ENCODE measurements at places on chromosomes 3 and 15.

DNA sequence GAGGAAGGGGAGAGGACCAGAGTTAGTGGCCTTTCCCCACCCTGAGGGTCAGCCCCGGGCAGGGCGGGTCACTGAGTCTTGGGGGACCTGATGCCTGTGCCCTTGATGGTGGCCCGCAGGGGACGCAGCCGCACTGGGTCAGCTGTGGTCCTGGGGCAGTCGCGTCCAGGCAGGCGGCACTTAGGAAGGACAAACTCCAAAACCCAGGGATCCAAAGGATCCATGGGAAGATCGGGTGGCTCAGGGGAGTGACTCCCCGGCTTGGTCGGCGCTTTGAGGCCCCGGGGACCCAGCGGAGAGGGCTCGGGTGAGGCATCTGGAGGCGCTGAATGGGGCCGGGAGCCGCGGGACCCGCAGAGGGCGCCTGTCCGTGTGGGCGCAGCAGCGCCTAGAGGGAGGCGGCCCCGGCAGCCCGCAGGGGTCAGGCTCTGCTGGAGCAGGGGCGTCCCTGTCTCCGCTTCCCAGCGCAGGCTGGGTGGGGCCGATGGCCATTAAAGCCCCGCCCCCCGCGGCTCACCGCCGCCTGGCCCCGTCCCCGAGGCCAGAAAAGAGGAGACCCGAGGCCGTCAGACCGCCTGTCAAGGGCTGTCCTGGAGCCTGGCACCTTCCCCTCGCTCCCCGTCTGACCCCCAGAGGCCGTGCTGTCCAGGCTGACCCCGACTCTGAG, 17.5 kb downstream of the CIDEC start:
- peak; percentile 14 for DNase-seq

- no peak for DNase-seq
Observed at GRCh38 chr3:148847351-148847750, 17.7 kb upstream of the CPA3 start.

DNA sequence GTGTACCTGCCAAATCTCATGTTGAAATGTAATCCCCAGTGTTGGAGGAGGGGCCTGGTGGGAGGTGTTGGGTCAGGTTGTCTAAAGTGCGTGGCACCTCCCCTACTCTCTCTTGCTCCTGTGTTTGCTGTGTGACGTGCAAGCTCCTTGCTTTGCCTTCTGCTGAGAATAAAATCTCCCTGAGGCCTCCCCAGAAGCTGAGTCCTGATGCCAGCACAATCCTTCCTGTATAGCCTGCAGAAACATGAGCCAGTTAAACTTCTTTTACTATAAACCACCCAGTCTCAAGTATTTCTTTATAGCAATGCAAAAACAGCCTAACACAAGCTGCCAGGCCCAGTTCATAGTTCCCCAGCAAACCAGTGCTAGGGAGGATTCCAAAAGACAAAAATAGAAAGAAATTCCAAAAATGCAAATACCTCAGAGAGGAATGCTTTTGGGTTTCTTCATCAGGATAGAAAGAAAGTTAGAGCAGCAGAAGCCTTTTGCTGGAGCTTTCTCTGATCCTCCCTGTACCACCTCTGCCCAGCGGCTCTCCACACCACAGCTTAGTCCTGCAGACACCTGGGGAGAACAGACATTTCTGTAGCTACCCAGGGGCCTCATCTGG, 25.9 kb upstream of the CDV3 start:
- DNase-seq: no peak

GRCh38 chr3:161823910-161824309, 327.3 kb downstream of the OTOL1 start:
- DNase-seq: no peak

DNA sequence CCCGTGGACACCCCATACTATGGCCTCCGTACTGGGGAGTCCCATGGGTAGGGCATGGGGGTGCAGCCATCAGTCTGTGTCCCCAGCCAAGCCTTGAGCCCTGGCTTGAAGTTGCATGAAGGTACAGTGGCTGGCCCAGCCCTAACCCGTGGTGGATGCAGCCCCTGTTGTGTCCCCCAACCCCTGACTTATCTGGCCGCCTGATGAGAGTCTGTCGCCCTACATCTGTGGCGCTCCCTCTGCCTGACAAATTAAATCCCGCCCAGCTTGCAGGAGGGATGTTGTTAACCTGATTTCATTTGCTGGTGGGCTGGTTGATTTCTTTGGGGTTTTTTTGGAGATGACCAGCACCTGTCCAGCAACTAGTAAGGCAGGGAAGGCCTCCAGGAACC, 186.1 kb downstream of the APBA2 start:
- no peak for DNase-seq

DNA sequence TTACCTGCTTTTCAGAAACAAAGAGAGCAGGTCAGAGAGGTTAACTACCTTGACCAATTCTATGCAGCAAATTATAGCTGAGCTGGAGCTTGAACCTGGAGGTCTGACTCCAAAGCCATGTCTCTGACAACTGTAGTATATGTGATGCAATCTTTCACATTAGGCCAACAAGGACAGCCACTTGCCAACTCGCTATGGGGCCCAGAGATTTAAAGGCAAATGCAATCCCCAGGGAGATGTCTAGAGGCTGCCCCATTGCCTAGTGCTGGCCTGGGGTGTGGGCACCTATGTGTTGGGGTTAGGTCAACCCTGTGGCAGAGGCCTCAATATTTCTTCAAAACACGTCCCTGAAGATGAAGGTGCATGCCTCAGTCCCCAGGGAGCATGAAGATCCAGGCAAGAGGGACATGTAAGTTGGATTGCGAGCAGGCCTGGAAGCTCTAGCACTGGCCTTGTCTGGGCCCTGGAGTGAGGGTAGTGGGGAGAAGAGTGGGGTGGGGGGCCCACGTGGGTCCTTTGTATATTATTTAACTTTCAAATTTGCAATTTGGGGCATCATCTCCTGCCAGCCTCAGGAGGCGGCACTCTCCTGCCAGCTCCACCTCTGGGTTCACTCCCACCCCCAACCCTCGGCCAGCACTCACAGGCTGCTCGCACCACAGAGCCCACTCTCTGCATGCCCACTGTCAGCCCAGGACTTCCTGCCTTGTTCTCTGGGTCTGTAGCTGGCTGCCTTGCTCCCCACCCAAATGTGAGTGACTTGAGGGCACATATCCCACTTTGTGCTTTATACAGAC, 64.3 kb downstream of the SLC12A8 start:
- DNase-seq: no peak

DNA sequence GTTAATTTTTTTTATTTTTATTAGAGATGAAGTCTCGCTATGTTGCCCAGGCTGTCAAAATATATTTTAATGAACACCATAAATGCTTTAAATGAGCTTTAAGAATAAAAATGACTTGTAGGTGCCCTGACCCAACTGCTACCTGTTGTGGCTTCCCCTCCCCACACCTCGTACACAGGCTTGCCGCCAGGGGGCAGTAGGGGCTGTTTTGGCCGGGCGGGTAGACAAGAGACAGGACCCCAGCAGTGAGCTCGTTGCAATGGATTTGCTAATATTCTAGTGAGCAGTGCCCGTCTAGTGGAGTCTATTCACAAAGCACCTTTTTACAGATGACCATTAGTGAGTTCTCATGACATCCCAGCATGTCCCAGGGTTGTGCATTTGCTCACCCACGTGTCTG, 418.1 kb downstream of the OCA2 start:
- DNase-seq: no peak

DNA sequence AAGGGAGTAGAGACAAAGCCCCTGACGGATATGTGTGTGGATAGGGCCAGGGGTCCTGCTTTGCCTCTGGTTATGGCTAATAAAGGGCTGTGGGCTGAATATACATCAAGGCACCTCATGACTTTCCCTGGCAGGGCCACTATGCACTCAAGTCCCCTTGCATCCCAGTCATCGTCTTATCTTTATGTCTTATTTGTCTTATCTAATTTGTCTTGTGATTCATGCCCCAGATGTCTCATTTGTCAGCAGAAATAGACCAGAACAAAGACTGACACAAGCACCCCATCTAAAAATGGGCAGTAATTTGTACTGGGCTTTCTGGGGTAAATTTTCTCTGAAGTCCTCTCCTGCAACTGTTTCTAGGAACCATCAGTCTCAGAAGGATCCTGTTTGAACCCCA, 68.6 kb downstream of the ITGA11 start:
- no peak for DNase-seq

DNA sequence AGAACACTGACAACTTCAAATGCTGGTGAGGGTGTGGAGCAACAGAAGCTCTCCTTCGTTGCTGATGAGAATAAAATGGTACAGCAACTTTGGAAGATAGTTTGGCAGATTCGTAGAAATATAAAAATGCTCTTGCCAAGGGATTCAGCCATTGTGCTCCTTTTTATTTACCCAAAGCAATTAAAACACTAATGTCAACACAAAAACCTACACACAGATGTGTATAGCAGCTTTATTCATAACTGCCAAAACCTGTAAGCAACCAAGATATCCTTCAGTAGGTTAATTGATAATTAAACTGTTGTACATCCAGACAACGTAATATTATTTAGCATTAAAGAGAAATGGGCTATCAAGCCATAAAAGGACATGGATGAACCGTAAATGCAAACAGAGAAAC, 37.8 kb upstream of the LSAMP start:
- no peak for DNase-seq

DNA sequence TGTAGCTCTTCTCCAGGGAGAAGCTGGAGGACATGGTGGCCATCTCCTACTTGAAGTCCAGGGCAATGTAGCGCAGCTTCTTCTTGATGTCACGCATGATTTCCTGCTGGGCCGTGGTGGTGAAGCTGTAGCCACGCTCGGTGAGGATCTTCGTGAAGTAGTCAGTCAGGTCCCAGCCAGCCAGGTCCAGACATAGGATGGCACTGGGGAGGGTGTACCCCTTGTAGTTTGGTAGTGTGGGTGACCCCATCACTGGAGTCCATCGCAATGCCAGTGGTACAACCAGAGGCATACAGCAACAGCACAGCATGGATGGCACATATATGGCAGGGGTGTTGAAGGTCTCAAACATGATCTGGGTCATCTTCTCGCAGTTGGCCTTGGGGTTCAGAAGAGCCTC, 7.0 kb upstream of the LPCAT4 start:
- no peak for DNase-seq

- DNase-seq: no peak
Observed at GRCh38 chr3:14455571-14456317, 53.3 kb downstream of the SLC6A6 start.

- DNase-seq: no peak
Observed at GRCh38 chr15:39493424-39494067, 87.3 kb upstream of the THBS1 start.

DNA sequence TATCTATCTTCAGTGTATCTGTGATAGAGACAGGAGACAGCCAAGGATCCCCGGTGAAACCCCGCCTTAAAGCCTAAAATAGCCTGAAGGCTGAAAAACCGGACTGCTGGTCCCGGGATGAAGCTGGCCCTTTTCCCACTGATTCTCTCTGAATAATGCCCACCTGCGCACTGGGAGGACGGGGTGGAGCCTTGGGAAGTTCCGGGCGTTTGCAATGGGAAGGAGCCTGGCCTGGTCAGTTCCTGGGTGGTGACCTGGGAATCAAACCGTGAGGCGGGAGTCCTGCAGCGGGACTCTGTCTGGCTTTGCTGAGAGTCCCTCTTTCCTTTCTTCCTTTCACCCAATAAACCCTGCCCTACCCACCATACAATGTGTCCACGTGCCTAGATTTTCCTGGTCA, 157.9 kb downstream of the C3orf38 start:
- DNase-seq: no peak

DNA sequence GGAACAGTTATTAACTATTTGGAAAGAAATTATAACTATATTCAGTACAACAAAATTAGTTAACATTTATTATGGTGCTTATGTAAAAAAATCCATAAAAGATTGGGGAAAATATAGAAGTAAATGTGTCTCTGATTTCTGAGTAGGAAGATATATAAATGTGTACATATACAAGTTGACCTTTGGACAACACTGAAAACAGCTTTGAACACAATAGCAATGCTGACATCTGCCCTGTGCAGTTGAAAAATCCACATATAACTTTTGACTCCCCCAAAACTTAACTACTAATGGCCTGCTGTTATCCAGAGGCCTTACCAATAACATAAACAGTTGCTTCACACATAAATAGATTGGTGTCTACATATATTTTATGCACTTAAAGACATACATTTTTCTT, 12.3 kb downstream of the TIMMDC1 start:
- DNase-seq: no peak

GRCh38 chr3:124260206-124260915, 268.4 kb upstream of the ROPN1 start:
- no peak for DNase-seq

DNA sequence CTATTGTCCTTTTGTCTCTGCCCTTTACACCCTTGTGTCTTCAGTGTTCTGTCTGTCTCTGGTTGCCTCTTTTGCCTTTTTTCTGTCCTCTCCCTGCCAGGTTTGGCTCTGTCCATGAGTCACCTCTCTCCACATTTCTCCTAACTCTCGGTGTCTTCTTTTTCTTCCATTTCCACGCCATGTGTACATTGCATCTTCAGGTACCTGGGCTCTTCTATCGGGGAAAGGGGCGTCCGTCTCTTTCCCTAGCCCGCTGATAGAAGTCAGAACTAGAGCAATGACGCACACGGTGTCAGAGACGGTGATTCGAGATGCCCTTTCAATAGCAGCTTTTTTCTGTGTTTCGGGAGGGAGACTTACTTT, 641 bp downstream of the OPA1 start:
- no peak for DNase-seq

GRCh38 chr15:27175472-27176153, 204.6 kb downstream of the GABRG3 start:
- DNase-seq: no peak

GRCh38 chr3:96478496-96478895, 335.9 kb upstream of the EPHA6 start:
- no peak for DNase-seq

DNA sequence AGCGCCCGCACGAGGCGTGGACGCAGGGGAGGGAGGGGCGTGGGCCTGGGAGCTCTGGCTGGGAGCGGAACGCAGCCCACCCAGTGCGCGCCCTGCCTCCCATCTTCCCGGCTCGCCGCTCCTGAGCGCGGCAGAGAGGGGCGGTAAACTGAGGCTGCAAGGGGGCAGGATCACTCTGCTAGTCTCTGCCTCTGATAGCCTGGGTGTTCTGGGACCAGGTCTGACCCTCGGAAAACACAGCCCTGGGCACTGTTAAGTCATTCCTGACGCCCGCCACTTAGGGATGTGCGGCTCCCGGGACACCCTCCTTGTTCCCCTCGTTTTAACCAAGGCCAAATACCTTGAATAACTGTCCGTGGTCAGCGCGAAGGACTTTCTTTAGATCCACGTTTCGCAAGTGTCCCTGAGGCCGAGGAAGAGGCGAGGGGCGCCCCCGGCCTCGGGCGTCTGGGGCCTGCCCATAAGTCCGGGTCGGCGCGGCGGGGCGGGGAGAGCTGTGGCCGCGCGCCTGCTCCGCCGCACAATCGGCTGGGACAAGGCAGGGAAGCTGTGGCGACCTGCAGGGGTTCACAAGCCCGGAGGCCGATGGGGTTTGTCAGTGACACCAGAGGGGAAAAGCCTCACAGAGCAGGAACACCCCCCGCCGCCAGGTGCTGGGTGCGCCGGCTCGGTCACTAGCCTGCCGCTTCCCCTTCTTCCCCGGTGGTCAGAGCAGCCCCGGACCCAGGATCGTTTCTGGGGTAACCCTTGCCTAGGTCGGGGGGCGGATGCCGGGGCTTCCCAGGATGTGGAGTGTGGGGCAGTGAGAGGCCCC, 1.5 kb downstream of the ITPKA start:
- no peak for DNase-seq

- DNase-seq: no peak
Observed at GRCh38 chr3:8607234-8608040, 37.2 kb downstream of the SSUH2 start.

- no peak for DNase-seq
Observed at GRCh38 chr3:88009066-88009465, 49.7 kb downstream of the CGGBP1 start.

GRCh38 chr3:54575618-54575960, 352.3 kb downstream of the LRTM1 start:
- DNase-seq: no peak
